Activated CD4-positive, alpha-beta T cell treated with anti-CD3 and anti-CD28 coated beads, Interleukin-2, amount 50 U/mL, for 1 hour (primary cell): ENCODE measurements at places on chromosomes 13 and 19.

DNA sequence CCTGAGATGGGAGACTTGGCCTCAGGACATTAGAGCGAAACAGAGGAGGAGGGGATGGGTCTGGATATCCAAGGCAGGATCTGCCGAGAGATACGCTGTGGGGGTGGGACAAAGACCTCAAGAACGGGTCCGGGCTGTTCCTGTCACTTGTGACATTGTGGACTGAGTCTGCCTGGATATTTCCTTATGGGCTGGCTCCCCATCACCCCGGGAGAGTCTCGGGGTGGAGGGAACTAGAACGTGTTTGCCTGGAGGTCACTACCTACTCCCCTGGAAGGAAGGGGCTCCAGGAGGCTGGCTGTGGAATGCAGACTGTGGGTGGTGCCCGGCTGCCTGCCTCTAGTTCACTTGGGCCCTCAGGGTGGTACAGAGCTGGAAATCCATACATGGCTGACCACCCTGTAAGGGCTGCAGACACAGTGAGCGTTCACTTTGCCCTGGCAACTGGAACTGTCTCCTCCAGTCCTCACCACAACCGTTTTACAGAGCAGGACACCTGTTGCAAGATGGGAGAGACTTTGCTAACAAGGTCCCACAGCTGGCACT, 26.4 kb downstream of the DNM2 start:
- no peak for DNase-seq

- no peak for DNase-seq
These were observed 93.9 kb downstream of the TSHZ3 start for GRCh38 chr19:31255174-31255799.

GRCh38 chr19:16575861-16576689, 3.9 kb upstream of the SLC35E1 start:
- no peak for DNase-seq

- DNase-seq: no peak
These were observed 102.6 kb upstream of the RNF113B start for GRCh38 chr13:98279473-98280175.

- no peak for DNase-seq
These were observed 1.8 kb upstream of the CEACAM16 start for GRCh38 chr19:44696939-44697669.

DNA sequence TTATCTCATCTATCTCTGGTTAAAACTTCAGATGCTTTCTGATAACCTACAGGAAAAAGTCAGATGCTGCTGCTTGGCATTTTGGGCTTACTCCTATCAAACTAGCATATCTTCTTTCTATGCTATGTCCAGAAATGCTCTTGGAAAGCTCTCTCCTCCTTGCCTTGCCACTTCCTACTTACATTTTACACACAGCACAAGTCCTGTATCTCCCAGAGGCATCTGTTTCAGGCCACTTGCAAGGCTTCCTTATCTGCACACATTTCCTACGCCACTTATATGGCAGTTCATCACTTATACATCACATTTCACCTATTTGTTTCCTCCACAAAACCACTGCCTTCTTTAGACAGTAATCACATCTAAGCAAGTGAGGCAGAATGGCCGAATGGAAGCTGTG, 220.3 kb downstream of the DNAJC15 start:
- DNase-seq: no peak

DNA sequence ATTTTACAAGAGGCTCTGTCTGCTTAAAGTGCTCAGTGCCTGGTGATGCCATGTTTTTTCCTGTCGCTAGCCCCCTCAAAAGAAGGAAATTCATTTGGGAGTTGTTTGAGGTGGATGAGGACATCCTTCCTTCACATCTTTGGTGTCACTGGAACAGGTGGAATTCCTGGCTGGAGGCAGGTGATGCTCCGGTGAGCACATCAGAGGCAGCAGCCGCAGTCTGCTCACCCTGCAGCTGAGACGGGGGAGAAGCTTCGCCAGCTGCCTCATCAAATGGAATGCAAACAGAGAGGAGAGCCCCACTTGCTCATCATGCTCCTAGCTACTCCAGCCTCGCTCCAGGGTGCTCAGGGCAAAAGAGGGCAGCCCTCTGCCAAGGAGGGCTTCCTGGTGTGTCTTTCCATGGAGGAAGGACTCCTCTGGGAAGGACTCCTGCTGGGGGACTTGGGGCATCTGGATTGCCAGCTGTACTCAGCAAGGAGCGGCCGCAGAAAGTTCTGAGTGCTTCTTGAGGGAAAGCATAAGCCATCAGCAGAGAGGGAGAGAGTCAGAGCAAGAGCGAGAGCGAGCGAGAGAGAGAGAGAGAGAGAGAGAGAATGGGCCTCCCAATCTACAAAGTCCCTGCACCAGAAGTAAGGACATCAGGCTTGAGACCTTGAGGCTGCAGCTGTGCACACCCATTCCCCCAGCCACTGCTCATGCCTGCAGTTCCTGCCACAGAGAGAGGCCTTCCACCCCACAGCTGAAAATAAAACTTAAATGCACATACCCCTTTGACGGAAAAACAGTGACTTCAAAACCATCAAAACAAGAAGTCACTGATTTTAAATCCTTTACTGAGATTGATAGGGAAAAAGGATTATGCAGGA, 74.3 kb upstream of the UBL3 start:
- no peak for DNase-seq

GRCh38 chr19:43460362-43461016, 4.9 kb downstream of the LYPD3 start:
- no peak for DNase-seq
